ENCODE measurements at places on chromosomes 7 and 10. TPM values are rescaled to one million over a fixed set of nuclear protein-coding genes. Genes with fewer than 3 reads are reported as not detected.

DNA sequence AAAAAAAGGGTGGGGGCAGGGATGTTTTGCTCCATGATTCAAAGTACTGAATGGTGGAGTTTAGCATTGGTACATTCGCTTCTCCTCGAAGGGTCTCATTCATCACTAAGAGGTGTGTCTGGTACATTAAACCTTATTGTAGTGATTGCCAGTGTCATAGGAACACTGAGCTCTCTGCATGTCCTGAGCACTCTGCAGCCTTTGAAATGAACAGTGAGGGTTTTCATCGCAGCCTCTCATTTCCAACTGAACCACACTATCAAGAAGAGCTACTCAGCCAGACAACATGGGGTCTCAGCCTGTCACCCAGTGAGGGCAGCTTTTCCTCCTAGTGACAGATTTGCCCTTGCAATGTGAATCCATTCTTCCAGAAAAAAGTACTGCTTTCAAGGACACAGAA lies 7.6 kb upstream of the DEPP1 start:
- H3K27me3 ChIP-seq = no peaks in the 10 kb centered on the region
- H3K4me1 ChIP-seq = peaks cover 61% of the 10 kb centered on the region
- no peak for DNase-seq

DNA sequence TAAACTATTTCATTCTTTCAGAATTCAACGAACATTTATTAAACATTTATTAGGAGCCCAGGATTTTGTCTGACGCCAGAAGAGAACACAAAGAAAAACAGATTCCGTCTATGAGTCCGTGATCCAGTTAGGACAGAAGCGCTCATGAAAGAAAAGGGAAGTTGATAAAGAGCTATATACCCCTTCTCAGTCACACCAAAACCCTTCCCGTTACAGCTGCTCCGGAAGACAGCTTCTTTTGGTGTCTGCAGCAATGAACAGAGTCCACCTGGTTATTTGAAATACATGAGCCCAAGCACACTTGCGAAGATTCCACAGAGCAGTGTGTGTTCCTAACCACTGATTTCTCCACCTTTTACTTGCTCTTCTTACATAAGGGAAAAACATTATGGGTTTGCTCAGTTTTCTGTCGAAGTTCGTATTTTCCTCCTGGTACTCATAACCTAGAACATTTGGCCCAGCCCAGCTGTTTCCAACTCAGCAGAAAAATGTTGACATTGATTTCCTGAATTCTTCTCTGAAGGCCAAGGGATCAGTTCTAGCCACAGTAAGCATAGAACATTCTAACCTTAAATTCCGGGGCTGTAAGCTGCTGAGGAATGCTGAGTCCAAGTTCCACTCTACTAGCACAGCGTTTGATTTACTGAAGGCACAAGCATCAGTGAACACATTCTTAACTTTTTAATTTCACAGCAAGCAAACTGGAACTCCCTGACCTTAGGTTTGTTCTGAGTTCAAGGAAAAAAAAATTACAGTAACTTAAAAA lies 206.5 kb downstream of the SORCS1 start:
- no peaks in the 10 kb centered on the region for H3K4me1 ChIP-seq
- no peaks in the 10 kb centered on the region for H3K27me3 ChIP-seq
- H3K4me3 ChIP-seq = no peak overlapping the region

- H3K4me3 ChIP-seq = no peak overlapping the region
- no peaks in the 10 kb centered on the region for H3K27me3 ChIP-seq
- DNase-seq = no peak
- peaks cover 28% of the 10 kb centered on the region for H3K4me1 ChIP-seq
- no peaks in the 10 kb centered on the region for H3K36me3 ChIP-seq
Observed at GRCh38 chr7:2754086-2754485, 66.1 kb downstream of the AMZ1 start.

DNA sequence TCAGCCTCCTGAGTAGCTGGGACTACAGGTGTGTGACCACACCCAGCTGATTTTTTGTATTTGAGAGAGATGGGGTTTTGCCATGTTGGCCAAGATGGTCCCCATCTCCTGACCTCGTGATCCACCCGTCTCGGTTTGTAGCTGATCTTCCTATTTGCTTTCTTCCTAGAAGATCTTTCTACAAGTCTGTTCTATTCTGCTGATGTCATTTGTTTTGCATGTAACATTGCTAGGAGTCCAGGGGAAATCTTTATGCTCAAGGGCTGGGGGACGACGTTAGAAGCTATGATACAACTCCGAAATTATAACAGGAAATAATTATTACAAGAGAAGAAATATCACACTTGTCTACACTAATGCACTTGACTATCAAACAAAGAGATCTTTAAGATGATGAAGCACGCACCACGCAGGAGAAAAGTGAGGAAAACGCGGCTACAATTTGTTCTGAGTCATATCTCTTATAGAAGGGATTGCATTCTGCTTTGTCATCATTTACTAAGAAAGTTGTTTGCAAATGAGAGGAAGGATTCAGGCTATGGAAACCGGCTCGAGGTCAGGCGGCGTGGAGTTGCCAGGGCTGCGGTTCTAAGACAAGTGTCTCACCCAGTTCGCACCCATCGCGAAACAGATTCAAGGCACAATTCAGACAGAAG lies 103.0 kb upstream of the CARD11 start:
- H3K36me3 ChIP-seq = no peaks in the 10 kb centered on the region
- H3K27me3 ChIP-seq = no peaks in the 10 kb centered on the region
- H3K4me1 ChIP-seq = no peaks in the 10 kb centered on the region
- DNase-seq = no peak
- H3K4me3 ChIP-seq = no peak overlapping the region
- no peak overlapping the region for H3K27ac ChIP-seq

DNA sequence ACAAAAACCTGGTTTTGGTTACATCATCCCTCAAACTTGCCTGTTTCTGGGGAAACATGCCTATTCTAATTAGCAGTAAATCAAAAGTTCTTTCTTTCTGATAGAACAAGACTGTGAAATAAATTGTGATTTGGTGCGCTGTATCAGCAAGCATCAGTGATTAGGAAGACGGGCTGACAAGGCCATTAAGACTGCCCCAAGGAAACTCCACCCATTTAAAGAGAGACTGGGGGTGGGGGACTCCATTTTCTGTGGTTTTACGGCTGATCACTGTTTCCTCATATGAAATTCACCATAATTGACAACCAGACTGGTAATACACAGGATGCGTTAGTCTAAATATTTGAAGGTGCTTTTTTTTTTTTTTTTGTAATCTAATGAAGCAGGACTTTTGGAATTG lies 68.7 kb downstream of the MBL2 start:
- DNase-seq = no peak
- no peaks in the 10 kb centered on the region for H3K27me3 ChIP-seq
- no peak overlapping the region for H3K27ac ChIP-seq
- no peak overlapping the region for H3K4me3 ChIP-seq
- no peaks in the 10 kb centered on the region for H3K4me1 ChIP-seq

DNA sequence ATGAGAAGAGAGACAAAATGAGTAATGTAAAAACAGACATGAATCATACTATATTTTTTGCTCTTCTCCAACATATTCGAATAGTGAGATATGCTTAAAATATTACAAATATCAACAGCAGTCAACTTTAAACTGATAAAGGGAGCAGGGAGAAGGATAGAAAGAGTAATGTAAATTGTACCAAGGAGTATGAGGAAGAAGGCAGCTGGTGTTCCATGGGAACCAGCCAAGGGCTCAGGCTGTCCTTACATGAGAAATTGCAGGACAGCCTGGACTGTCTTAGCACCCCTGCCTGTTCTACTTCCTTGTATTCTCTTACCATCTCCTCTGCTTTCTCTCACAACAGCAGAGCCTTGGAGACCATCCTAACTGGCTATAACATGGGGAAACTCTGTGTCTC lies 128.7 kb downstream of the TSPAN12 start:
- no peak overlapping the region for H3K27ac ChIP-seq
- H3K4me1 ChIP-seq = no peaks in the 10 kb centered on the region
- no peaks in the 10 kb centered on the region for H3K27me3 ChIP-seq

DNA sequence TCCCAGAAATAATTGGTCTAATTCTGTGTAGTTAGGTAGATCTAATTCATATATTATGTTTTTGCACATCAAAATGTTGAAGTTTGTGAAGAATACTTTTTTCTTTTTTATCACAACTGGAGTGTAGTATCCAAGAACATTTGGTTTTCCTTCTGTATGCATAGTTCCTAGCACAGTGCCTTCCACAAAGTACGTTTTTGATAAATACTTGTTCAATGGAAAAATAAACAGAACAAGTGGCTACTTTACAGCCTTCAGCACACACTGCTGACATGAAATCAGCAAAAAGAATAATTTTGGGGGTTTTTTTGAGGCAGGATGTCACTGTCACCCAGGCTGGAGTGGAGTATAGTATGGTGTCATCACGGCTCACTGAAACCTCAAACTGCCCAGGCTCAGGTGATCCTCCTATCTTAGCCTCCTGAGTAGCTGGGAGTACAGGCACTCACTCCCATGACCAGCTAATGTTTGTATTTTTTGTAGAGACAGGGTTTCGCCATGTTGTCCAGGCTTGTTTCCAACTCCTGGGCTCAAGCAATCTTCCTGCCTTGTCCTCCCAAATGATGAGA lies 27.9 kb downstream of the TARP start:
- no peak overlapping the region for H3K27ac ChIP-seq
- no peaks in the 10 kb centered on the region for H3K27me3 ChIP-seq
- no peaks in the 10 kb centered on the region for H3K36me3 ChIP-seq
- no peaks in the 10 kb centered on the region for H3K4me1 ChIP-seq
- no peak overlapping the region for H3K4me3 ChIP-seq

DNA sequence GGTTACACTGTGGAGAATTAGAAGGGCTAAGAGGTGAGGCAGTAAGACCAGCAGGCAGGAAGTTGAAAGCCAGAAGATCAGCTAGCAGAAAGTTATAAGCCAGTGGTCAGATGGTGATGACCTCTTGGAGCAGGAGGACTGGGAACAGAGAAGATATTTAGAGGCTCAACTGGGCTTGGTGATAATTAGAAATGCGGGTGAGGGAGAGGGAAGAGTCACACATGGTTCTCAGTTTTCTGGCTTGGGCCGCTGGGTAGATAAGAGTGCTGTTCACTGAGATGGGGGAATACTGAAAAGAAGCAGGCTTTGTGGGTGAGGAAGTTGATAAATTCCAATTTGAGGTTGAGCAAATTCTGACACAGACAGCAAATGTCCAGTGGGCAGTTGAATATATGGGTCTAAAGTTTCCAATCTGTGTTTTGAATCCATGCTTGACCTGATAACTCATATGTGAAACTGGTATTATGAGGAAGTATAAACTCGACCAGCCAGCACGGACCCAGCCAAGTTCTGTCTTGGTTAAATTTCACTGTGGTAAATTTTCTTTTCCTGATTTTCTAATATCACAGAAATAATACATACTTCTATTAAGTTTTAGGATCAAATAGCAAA lies 22.7 kb downstream of the LSMEM1 start:
- DNase-seq = no peak
- peaks cover 6% of the 10 kb centered on the region for H3K4me1 ChIP-seq
- no peak overlapping the region for H3K4me3 ChIP-seq
- no peak overlapping the region for H3K27ac ChIP-seq
- no peaks in the 10 kb centered on the region for H3K27me3 ChIP-seq
- H3K36me3 ChIP-seq = no peaks in the 10 kb centered on the region

- H3K4me1 ChIP-seq = peaks cover 8% of the 10 kb centered on the region
- H3K27ac ChIP-seq = no peak overlapping the region
- no peaks in the 10 kb centered on the region for H3K36me3 ChIP-seq
- H3K27me3 ChIP-seq = no peaks in the 10 kb centered on the region
Observed at GRCh38 chr10:102279104-102279503, 33.8 kb downstream of the GBF1 start.

DNA sequence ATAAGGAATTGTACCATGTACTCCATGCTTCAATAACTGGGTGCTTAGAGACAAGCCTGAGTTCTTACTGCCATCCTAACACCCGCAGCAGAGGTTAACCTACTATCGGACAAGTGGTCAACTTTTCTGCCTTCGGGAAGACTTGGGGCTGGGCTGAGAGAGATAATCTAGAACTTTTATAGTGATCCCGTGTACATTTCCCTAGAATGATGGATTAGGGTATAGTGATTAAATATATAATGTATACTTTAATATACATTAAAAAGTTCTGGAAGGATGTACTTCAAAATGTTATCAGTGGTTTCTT lies 12.2 kb upstream of the HNRNPF start:
- H3K27ac ChIP-seq = peak overlapping the region; percentile 91
- DNase-seq = no peak
- H3K27me3 ChIP-seq = no peaks in the 10 kb centered on the region
- H3K36me3 ChIP-seq = no peaks in the 10 kb centered on the region

GRCh38 chr7:137606061-137606674 lies 240.6 kb downstream of the DGKI start:
- H3K27ac ChIP-seq = no peak overlapping the region
- no peaks in the 10 kb centered on the region for H3K27me3 ChIP-seq
- DNase-seq = no peak
- H3K4me1 ChIP-seq = no peaks in the 10 kb centered on the region
- H3K4me3 ChIP-seq = no peak overlapping the region

DNA sequence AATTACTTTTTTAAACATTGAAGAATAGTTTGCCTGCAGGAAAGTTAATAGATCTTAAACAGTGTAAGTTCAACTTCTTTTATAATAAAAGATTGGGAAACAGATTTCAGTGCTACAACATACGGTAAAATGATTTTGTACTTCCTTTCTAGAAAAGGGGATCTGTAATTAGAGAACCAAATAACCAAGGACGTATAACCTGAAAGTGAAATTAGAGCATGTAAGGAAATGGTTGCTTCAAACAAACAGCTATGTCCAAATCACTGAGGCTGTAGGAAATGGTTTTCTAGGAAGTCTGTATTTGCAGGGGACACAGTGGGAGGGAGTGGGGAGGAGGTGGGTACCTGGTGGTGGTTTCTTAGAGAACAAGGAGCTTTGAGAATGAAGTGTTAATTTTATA lies 57.9 kb upstream of the EXOC6 start:
- no peaks in the 10 kb centered on the region for H3K36me3 ChIP-seq
- H3K4me3 ChIP-seq = no peak overlapping the region
- no peak overlapping the region for H3K27ac ChIP-seq
- no peak for DNase-seq
- H3K4me1 ChIP-seq = no peaks in the 10 kb centered on the region
- no peaks in the 10 kb centered on the region for H3K27me3 ChIP-seq

DNA sequence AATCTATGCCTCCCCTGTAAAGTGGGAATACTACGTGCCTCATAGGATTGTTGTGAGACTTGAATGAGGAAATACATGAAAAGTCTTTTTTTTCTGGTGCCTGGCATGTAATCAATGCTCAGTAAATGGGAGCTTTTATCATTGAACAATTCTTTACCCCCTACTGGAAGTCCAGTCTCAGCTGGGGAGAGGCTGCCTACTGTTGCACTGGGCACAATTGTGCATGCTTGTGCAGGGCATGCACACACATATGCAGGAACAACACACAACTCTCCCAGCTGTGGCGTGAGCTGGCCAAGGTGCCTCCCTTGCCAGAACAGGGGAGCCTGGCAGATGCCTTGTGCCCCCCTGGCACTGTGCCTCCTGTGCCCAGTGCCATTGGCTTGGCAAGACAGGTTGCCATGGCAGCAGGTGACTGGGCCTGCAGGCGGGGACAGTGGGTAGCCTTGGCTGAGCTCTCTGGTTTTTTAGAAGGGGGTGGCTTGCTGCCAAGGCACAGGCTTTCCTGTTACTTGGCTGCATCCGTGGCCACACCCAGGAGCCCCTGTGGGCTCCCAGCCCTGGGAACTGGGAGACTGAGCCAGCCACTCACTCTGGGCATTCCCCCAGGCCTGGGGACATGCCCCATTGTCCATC lies 16.1 kb upstream of the PALD1 start:
- no peak overlapping the region for H3K27ac ChIP-seq
- H3K4me3 ChIP-seq = no peak overlapping the region
- no peaks in the 10 kb centered on the region for H3K27me3 ChIP-seq
- no peaks in the 10 kb centered on the region for H3K36me3 ChIP-seq
- no peaks in the 10 kb centered on the region for H3K4me1 ChIP-seq
- peak; percentile 41 for DNase-seq

KIF11 gene
- 11.5 TPM for total RNA-seq

POLR2J2 gene
- total RNA-seq = 10.2 TPM

IFIT3 gene
- 6.9 TPM for total RNA-seq

ZNF503 gene
- 9.8 TPM for total RNA-seq

GARIN1A gene
- 46.8 TPM for total RNA-seq

GUSB gene
- 44.6 TPM for total RNA-seq
